Heart left ventricle (tissue), 16 donors: ENCODE measurements at places on chromosomes 12 and 14. TPM values are rescaled to one million over a fixed set of nuclear protein-coding genes. Genes with fewer than 3 reads are reported as not detected.

Gene DHRS2
- polyA plus RNA-seq, result not detected

Gene COL2A1
- 0.04 TPM for polyA plus RNA-seq

Gene LBHD2
- 0.19 TPM for polyA plus RNA-seq

Gene SLC6A13
- polyA plus RNA-seq, result 0.79 TPM

Gene CD4
- polyA plus RNA-seq, result 3.2 TPM

Gene ITGA5
- polyA plus RNA-seq, result 33.2 TPM
